NCI-H187 treated with DMSO at 0.1 percent for 48 hours (cell line): ENCODE measurements at places on chromosomes 11 and 22.

DNA sequence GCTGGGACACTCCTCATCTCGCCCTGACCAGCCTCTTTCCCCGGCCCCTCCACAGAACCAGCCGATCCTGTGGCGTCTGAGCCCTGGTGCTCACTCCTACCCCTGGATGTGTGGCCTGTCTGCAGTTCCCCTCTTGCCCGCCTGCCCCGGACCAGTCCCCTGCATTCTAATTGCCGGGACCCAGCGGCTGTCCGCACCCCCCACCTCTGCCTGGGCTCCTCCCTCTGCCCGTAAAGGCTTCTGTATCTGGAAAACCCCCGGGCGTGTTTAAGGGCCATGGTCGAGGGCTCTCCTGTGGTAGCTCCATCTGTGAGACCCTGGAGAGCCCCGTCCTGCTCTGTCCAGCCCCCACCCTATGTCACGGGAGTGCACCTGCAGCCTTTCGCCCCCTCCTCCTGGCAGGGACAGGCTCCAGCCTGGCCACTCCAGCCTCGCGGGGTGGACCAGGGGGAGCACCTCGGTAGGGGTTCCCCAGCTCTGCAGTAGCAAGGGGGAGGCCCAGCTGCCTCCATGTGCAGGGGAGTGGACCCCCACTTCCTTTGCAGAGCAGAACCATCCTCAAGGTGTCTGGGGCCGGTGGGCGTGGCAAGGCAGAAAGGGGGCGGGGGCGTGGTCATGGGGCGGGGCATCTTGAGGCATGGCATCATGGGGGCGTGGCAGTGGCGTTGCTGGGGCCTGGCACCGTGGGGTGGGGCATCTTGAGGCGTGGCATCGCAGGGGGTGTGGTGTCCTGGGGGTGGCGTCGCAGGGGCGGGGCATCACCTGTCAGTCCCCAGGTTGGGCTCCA is 430.4 kb downstream of the TBC1D22A start:
- DNase-seq: no peak

DNA sequence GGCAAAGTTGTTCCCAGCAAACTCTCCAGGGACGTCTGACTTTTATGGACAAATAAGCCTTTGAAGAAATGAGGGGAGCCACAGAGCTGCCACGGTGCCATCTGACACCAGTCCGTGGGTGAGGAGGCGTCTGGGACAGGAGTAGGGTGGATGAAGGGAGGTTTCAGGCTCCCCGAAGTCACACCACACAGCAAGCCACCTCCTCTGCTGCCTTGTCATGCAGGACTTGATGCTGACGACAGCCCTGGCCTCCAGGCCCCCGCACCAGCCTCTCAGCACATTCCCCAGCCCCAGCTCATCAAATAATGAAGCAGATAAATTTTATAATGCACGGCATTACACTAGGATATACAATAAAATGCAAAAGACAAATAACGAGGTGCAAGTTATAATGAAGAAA is 156.5 kb downstream of the CEP164 start:
- DNase-seq: no peak

- no peak for DNase-seq
Measured at GRCh38 chr11:76615950-76616349, 54.6 kb downstream of the LRRC32 start.

- no peak for DNase-seq
Measured at GRCh38 chr11:108170184-108170583, 48.8 kb downstream of the ACAT1 start.

DNA sequence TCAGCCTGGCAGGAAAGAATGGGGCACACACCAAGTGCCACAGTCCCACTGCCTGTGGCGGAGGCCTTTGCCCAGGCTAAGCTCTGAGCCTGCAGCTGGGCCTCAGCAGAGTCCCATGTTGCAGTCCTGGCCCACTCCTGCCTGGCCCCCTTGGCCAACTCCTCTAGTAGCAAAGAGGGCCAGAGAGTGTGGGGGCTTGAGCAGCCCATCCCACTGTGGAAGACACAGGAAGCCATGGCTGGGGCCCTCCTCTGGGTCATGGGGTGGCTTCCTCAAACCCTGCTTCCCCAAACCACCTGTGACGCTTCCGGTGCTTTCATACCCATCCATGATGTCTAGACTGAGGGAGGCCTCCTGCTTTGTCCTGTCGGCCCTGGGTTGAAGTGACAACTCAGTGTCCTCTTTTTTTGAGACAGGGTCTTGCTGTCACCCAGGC is 5.8 kb downstream of the RPS19BP1 start:
- no peak for DNase-seq

GRCh38 chr11:2400762-2401435 is 349 bp downstream of the TSSC4 start:
- DNase-seq: no peak

DNA sequence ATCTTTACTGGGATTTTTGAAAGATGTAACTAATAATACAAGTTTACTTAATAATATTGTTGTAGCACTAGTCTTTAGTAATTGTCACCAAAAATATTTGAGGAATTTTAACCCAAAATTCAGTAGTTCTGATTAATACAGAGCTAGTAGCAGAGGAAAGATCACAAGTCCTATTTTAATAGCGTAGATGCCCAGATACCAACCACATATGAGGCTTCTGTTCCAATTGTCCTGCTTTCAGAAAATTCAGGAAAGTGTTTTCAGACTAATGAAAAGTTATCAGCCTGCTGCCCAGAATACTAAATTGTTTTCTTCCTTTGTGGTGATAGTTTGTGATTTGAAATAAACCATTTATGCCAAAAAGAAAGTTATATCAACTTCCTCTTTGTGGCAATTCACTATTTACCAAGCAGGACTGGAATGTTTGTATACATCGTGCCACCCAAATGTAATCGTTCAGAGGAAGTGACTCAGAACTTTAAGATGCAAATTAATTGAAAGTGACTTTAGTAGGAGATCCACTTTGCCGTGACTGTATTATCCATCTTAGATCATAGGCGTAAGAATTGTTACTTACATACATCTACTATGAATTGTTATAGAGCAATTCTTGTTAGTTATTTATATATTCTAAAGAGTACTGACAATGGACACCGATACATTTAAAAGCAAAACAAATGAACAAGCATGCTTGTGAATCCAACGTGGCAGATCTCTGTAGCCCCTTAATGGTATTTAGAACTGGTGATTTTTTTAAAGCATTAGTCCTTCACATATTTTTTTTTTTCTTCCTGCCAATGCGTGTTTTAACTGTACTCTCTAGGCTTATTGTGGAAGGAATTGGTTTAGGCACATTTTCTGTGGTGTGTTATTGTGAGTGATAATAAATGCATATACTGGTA is 231.0 kb downstream of the DDX10 start:
- no peak for DNase-seq

GRCh38 chr11:45593992-45594391 is 71.4 kb downstream of the CHST1 start:
- no peak for DNase-seq
